ENCODE measurements at places on chromosomes 7 and 10. TPM values are rescaled to one million over a fixed set of nuclear protein-coding genes. Genes with fewer than 3 reads are reported as not detected.

FFAR4 gene
- total RNA-seq: 0.16 TPM

OLAH gene
- 0.23 TPM for total RNA-seq

PRPS1L1 gene
- total RNA-seq: not detected

- DNase-seq: no peak
Measured at GRCh38 chr7:27388561-27388960, 146.0 kb downstream of the EVX1 start.

GRCh38 chr10:108014902-108015177, 850.3 kb upstream of the SORCS1 start:
- no peak for DNase-seq

DNA sequence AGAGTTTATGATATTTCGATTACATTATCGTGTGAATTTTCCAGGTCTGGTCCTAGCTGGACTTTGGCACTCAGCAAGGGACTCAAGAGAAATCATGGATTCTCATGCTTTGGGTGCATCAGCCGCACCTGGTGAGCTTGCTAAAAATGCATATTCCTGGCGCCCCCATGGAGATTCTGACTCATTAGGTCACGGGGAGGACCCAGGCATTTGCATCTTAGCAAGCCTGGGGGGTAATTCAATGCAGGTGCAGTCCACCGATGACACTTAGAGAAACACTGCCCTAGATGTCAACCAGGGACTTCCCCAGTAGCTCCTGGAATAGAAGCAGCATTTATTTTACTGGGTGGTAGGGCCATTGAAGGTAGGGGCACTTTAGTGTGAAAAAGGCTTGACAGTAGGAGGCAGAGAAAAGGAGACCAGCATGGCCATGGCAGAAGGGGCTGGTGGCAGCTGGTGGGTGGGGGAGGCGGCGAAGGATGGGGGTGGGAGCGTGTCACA, 29.9 kb upstream of the PDCD4 start:
- no peak for DNase-seq

DNA sequence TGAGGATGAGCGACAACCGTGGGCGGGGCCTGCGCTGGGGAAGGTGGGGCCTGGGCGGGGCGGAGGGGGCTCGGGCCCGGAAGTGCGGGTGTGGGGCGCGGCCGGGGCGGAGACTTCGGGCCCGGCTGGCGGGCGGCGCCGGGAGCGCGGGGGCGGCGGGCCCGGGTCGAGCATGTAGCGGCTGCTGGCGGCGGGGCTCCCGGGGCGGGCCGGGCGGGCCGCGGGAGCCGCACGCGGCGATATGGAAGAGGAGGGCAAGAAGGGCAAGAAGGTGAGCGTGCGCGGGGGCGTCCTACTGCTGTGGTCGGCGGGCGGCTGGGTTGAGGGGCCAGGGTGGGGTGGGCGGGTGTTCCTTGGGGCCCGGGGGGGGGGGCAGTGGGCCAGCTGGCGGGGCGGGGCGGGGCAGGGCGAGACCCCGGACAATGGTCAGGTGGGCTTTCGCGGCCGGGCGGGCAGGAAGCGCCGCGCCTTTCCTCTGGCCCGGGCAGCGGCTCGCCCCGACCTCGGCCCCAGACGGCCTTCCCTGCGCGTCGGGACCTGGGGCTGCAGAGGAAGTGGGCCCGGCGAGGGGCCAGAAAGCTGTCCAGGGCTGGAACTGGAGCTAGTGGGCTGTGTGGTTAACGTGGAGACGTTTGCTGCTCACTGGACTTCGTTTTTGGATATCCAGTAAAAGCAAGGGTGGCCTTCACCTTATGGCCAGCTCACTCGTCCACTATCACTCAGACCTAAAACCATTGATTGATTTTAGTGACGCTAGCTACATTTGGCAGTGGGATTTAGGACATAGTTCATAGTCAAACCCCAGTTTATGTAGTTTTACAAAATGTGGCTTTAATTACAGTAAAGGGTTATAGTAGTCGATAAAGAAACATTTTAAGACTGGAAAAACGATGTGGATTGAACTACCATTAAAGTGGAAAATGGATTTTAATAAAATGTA, at the start of gene CCM2:
Gene CCM2 (plus strand): TSS at position 109 of the 940 bp plus-strand sequence. CDS start 133 bp downstream, at position 242.
- peak; percentile 68 for DNase-seq

DNA sequence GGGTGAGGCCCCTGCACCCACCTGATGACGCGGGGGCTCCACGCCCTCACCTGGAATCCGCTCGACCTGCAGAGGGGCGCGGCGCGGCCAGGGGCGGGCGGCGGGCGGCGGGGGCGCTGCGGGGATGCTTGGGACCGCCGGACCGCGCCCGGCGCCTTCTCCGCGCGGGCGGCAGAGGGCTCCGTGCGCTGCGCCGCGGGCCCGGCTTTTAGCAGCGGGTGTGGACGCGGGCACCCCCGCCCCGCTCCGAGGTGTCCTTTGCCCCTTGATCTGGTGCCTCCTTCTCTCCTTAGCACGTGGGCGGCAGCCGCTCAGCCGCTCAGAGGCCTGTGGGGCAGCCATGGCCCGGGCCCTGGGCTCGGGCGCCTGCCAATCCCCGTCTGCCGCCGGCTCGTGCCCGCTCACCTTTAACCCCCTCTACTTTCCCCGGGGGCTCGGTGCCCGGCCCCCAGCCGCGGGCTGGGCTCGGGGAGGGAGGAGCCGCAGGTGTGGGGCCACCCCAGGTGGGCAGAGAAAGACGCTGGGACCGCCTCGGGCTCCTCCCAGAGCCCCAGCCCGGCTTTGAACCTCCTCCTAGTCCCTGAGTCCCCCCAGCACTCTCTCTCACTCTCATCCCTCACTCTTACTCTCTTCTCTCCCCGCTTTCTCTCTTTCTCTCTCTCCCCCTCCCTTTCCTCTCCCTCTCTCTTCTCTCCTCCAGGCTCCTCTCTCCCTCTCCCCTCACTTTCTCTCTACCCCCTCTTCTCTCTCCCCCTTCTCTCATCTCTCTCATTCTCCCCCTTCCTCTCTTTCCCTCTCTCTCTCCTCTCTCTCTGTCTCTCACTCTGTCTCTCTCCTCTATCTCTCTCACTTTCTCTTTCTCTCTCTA, 19.7 kb upstream of the VPS37D start:
- peak; percentile 23 for DNase-seq

Data from MG63 (cell line).